Urinary bladder (tissue), 4 donors: ENCODE measurements at places on chromosomes 2 and 18.

DNA sequence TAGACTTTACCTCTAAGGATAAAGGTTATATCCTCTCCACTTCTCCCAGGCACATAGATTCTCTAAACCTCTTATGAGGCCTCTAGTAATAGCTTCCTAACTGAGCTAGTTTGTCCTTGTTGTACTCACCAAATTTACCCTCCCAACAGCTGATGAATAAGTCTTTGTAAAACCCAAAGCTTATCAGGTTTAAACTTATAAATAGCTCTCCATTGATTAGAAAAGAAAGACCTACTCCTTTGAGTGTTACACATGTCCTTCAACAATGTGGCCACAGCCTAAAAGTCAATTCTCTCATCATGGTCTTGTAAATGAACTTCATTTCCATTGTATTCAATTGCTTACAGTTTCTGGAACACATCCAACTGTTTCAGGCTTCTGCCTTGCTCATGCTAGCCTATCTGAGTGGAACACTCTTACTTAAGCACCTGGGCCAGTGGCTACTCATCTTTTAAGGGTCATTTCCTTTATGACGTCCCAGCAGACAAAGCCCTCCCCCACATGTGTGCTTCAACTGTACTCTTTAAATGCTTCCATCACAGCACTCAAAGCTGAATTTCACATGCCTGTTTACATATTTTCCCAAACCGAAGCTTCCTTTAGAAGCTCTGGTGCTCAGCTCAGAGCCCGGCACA lies 131.6 kb downstream of the CDH2 start:
- DNase-seq: no peak

- no peak for DNase-seq
These were observed 171.2 kb downstream of the FAM210A start for GRCh38 chr18:13555192-13555591.

GRCh38 chr18:32975501-32975900 lies 202.7 kb upstream of the KLHL14 start:
- no peak for DNase-seq

GRCh38 chr2:97993926-97994325 lies 1.8 kb downstream of the TMEM131 start:
- no peak for DNase-seq

- DNase-seq: no peak
These were observed 50.7 kb downstream of the BCL2L11 start for GRCh38 chr2:111171337-111171930.
